ENCODE measurements at places on chromosomes 11 and 22.

GRCh38 chr11:130997278-130997677, 81.0 kb upstream of the SNX19 start:
- DNase-seq = no peak

GRCh38 chr22:40919446-40919845, 31.7 kb upstream of the RBX1 start:
- DNase-seq = no peak

DNA sequence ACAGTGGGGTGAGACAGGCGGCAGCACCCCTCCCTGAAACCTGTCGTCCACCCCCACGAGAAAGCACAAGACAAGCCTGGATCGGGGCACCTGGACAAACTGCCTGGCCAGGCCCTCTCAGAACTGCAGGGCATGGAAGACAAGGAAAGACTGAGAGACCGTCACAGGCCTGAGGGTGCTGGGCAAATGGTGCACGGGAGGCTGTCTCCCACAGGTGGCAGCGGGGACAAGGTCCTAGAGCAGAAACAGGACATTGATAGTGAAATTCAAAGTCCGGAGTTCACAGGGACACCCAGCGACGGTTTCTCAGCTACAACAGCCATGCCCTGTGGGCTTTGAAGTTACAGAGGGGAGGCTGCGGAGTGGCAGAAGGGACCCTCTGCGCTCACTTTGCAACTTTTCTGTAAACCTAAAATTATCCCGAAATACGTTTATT, 20.6 kb downstream of the DRD4 start:
- no peak for DNase-seq

- DNase-seq = no peak
Observed at GRCh38 chr11:69721745-69722144, 17.9 kb upstream of the FGF19 start.

DNA sequence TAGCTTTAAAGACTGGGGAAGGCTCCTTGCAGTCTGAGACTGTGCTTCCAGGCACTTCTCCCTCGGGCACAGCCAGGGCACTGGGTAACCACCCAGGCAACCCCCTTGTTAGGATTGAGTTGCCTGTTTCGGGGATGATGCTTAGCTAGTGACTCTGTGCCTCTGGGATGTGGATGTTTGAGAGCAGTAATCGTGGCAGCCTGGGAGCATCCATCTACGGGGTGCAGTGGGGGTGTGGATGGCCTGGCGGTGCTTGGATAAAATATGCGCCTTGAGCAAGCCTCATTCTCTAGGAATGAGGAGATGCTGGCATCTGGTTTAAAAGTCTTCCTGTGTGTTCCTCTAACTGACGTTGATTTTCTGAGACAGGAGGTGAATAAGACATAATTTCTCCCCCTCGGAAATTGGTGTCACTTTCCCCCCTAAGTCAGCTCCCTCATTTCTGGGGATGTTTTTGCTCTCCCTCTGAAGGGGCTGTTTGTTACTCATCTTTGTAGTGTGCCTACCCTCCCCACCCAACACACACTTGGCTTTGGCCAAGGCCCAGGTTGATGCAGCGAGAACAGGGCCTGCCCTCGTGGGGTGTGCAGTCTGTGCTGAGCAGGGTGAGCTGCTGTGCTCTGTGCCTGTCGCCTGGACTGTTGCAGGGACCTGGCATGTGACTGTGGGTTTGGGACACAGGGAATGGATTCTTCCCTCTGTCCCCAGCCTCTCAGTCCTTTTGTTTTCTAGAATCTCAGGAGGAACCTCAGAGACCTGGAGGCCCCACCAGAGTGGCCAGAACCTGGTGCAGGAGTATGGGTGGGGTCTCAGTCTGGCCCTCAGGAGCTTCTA, 2.0 kb downstream of the GNAZ start:
- no peak for DNase-seq

GRCh38 chr11:34313099-34313517, 44.7 kb downstream of the ABTB2 start:
- DNase-seq = peak; percentile 55

DNA sequence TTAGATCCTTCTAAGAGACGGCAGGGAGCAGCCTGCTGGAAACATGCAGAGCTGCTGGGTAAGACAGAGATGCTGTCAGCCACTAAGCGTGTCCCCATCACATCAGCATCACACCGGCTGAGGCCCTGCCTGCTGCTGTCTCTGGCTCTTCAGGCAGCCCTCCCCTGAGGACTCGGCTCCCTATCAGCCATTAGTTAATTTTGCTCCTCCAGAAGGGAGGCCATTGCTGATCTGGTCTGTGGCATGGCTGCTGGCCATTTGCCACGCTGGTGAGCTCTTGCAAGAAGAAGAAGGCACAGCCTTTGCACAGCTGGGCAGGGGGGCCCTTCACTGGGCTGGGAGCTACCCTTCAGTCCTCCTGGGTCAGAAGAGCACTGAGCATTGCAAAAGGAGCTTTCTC, 131.2 kb upstream of the PARVA start:
- DNase-seq = no peak

GRCh38 chr22:37659897-37660708, 1.6 kb downstream of the PDXP start:
- no peak for DNase-seq

DNA sequence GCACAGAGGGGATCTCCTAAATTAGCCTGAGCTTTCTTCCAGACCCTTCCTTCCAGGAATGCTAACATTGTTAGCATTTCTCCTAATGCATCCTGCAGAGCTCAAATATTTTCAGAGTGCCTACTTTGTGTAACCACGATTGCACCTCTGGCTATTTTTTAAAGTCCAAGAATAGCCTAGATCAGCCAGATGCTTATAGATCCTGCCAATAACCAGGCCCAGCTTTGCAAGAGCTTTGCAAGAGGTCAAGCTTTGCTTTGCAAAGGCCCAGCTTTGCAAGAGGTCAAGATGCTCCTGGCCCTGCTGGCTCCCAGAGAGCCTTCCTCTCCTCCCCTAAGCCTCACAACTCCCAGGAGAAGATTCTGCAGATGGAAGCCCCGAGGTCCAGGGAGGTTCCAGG, 491.9 kb downstream of the MN1 start:
- DNase-seq = no peak

- DNase-seq = no peak
Observed at GRCh38 chr11:14422052-14422813, 63.2 kb upstream of the RRAS2 start.

DNA sequence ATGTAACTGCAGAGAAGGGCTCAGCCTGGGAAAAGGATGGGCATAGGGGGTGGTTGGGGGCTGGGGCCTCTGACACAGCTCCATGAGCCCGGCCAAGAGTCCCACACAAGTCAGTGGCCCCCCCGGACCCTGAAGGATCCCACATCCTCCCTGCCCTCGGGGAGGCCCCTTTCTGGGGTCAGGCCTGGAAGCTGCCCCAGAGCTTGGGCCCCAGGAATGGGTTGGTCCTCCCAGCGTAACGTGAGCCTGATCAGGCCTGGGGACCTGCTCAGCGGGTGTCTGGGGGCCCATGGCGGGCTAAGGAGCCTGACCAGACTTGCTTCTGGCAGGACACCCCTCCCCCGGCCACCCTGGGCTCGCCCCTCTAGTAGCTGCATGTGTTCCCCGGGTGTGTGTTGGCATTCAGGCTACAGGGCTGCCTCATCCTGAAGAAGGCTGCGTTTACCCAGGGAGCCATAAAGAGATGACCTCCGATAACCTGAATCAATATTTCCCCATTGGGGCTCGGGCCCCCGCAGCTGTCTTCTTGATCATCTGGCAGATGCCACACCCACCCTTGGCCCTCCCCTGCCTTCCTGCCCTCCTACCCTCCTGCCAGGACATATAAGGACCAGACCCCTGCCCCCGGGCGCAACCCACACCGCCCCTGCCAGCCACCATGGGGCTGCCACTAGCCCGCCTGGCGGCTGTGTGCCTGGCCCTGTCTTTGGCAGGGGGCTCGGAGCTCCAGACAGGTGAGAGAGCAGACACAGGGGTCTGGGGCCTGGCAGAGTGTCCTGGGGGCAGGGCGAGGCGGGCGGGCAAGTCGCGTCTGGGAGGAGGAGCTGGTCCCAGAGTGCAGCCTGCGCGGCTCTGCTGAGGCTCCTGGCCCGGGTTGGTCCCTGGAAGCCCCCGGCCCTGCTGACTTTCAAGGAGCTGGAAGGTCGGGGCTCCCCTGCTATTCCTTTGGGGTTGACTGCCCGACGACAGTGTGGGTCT, at the start of gene MUC2:
TSS of gene MUC2 (plus strand) at position 631 of the 978 bp plus-strand sequence.
- DNase-seq = no peak

GRCh38 chr11:86145439-86146156, 76.7 kb upstream of the PICALM start:
- no peak for DNase-seq

GRCh38 chr11:104812103-104812788, 86.0 kb downstream of the CASP12 start:
- DNase-seq = no peak

- DNase-seq = no peak
Observed at GRCh38 chr11:75427181-75427580, 5.8 kb downstream of the KLHL35 start.

- no peak for DNase-seq
Observed at GRCh38 chr22:30314915-30315314, 11.8 kb downstream of the TBC1D10A start.

- DNase-seq = no peak
Observed at GRCh38 chr22:17974087-17974486, 50.3 kb downstream of the MICAL3 start.

DNA sequence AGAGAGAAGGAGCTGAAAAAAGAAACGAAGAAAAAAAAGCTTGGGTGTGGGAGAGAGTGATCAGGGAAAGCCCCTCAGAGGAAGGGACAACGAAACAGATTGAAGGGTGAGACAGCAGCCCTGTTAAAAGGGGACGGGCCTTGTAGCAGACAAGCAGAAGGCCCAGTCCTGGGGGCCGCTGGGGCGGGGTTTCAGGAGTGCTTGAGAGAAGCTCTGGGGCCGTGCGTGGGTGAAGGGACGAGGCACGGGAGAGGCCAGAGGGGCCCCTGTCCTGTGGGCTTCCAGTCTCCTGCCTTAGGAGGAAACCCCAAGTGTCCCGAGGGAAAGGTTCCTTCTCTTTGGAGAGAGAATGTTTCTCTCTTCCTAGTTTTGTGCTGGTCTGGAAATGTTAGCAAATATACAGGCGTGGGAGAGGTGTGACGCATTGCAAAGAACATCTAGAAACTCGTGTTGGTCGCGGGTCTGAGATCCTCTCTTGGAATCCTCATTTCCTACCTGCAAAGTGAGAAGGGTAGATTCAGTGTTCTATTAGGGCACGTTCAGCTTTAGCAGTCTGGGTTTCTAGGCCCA, 28.6 kb downstream of the ADAMTS15 start:
- DNase-seq = no peak

- no peak for DNase-seq
Observed at GRCh38 chr22:37797874-37798500, 9.7 kb upstream of the GCAT start.

- no peak for DNase-seq
Observed at GRCh38 chr11:113015098-113015455, 53.9 kb downstream of the NCAM1 start.

DNA sequence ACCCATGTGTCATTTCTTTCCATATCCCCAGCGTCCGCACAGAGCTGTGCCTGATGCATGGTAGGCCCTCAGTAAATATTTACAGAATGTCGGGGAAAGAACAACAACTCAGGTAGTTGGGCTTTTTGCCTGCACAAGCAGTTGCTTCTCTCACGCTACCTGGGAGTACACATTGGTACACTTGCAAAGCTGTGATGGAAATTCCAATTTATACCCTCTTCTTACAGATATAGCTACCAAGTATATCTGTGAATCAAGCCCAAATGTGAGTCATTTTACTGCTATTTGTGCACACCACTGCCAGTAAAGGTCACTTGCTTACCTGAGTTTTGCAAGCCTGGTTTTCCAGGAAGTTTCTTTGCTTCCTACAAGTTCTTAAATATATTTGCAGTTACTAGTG, 333.0 kb upstream of the NARS2 start:
- DNase-seq = no peak

DNA sequence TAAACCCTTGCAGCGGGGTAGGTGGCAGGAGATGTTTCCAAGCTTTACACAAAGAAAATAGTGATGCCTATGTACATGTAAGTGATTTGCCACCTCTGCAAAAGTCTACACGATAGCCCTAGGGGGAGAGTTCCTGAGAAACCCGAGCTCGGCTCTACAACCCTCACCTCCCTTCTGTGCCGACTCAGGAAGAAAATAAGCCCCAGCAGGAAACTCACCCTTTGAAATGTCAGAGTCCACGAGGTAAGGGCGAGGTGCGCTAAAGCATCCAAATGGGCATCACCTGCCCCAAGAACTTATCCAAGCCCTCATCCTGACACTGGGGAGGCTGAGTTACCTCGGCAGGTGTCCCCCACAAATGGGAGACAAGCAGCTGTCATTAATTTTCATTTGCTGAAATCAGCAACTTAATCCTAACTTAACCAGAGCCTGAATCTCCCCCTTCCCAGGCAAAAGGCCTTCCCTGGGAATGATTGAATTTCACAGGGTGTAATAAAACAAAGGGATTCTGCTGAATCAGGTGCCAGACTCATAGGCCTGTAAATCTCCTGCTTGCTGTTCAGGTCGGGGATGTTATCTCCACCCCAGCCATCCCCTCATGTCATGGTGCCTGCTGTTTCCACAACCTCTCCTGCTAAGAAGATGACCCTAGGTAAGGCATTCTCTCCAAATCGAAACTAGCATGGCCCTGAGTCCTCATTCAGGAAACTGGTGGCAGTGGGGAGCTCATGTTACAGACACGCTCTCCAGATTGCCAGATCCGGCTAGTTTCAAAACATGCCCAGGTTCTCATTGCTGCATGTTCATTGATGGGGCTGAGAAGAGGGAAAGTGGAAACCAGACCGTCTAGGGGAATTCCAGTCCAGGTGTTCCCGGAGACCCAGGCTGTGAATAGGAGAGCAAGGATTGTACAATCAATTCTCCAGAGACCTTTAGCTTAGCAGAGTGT, 105.3 kb upstream of the KIRREL3 start:
- DNase-seq = no peak

GRCh38 chr11:110939471-110939870, 227.2 kb upstream of the ARHGAP20 start:
- DNase-seq = no peak

DNA sequence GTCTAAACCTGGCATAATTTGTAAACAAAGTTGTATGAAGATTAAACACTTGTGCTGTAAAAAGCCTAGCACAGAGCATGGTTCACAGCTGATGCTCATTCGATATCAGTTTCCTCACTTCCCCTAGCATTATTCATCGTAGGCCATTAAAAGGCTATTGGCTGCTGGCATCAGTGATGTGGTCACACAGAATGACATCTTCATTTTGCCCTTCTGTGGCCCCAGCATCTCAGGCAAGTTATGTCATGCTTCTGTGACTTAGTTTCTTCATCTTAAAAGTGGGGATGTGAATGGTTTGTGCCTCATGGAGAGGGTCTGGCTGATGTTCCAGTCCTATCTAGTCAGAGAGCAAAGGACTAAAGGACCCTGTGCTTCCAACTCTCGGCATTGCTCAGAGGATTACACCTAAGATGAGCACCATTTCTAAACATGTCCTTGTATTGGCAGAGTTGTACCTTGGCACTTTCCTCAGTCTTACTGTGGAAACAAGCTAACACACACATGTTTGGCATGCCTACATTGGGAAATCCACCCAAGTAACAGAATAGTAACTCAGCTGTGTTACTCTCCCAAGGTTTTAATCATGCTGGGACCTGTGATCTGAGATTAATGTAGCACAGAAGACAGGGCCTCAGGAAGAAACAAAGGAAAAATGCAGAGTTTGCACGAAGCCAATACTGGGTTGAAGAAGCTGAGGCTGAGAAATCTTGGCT, 83.5 kb upstream of the OR9Q1 start:
- DNase-seq = no peak

GRCh38 chr11:133834682-133835592, 10.4 kb downstream of the SPATA19 start:
- DNase-seq = peak; percentile 12

GRCh38 chr11:9265211-9266131, at the start of gene DENND5A:
TSS of gene DENND5A (minus strand) at chr11:9265350. CDS start at chr11:9265069, 281 bp downstream.
- DNase-seq = peak; percentile 12

- DNase-seq = no peak
Observed at GRCh38 chr11:94823102-94823732, 55.1 kb downstream of the AMOTL1 start.

GRCh38 chr22:37633089-37633624, 6.3 kb upstream of the SH3BP1 start:
- peak; percentile 28 for DNase-seq

All from CD4-positive, CD25-positive, alpha-beta regulatory T cell (primary cell).